Diencephalon (tissue), 1 donor: ENCODE measurements at places on chromosomes 3 and 15. TPM values are rescaled to one million over a fixed set of nuclear protein-coding genes. Genes with fewer than 3 reads are reported as not detected.

GOLGA8T gene
- 0.69 TPM for total RNA-seq

HYAL1 gene
- total RNA-seq = 0.69 TPM

IL5RA gene
- 11.1 TPM for total RNA-seq

ZNF860 gene
- total RNA-seq = 6.7 TPM
